ENCODE measurements at places on chromosomes 1 and 21.

DNA sequence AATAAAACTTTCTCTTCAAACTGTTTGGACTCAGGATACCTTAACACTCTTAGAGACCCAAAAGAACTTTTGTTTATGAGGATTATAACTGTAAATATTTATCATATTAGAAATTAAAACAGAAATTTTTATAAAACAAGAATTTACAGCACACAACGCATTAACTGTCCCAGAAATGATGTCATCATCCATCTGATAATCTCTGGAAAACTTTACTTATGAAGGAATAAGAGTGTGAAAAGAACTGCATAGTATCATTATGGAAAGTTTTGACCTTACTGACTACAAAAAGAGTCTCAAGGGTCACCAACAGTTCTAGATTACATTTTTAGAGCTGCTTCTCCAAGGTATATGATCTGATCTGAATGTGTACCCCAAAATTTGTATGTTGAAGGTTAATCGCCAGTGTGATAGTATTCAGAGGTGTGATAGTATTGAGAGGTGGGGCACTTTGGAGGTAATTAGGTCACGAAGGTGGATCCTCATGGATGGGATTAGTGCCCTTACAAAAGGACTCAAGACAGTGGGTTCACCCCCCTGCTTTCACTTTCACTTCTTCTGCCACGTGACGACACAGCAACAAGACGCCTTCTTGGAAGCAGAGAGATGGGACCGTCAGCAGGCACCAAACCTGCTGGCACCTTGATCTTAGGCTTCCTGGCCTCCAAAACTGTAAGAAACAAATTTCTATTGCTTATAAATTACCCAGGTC is 95.7 kb upstream of the NR5A2 start:
- DNase-seq = peak; percentile 42

DNA sequence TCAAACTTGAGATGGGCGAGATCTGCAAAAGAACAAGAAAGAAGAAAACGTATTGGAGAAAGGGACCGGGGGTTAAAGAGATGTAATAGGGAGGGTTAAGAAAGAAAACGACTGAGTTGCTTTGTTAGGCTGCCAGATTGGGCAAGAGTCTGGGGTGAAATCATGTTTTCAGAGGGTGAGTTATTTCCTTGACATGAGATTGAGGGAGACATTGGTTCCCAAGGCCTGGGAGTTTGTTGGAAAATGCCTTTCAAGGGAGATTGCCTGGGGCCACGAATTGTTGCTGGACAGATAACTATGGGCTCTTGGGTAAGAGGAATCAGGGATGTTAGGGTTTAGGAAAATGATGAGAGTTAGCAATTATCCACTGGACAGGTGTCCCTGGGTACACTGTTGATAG is 776 bp upstream of the CADM3 start:
- no peak for DNase-seq

- DNase-seq = no peak
These were observed 28.0 kb downstream of the MPZL1 start for GRCh38 chr1:167749741-167750140.

DNA sequence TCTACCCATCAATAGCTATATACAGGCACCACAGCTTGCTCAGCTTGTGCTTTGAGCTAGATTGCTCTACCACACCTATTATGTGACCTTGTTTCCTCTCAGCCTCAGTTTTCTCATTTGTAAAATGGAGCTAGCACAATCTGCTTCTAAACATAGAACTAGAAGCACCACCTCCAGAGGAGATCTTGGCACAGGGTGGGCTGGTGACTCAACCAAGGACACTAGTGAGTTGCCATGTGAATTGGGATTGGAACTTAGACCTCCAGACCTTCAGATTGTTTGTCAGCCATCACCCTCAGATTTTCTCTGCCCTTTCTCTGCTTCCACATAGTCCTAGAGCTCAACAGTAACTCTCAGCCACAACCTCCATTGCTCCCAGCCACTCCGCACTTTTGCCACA is 3.0 kb upstream of the MACO1 start:
- DNase-seq = no peak

GRCh38 chr1:163060343-163061007 is 8.7 kb upstream of the RGS4 start:
- no peak for DNase-seq

GRCh38 chr1:90488451-90488850 is 228.7 kb downstream of the BARHL2 start:
- no peak for DNase-seq

DNA sequence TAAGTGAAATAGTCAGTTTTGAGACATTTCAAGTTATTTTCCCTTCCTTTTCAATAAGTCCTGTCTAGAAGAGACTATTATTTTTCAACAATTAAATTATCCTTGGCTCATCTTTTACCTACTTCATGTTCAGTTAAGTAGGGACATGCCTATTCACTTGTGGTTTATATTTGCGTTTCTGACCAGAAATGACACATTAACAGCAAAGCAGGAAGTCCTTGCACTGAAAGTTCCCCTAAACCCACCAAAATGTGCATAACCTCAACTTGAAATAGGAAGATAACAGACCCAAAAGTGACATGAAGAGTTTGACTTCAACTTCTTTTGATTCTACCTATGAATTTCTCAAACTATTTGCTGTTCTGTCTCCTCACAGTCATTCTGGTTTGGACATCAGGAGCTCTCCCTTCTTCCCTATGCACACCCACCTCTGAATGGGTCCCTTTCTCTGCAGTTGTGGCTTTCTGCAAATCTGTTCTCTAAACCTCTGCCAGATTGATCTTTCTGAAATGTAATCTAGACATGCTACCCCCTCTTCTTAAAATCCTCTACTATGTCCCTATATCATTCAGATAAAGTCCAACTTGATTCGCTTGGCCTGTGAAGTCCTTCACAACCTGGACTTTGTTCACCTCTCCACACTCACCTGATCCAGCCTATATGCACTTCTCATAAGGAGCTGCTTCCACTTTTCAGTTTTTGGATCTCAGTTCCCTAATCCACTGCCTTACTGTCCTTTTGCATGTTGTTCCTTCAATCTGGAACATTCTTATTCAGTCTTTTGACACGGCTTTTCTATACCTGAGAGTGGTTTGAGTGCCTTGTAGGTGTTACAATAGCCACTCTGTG is 661.5 kb upstream of the ADGRL4 start:
- DNase-seq = no peak

DNA sequence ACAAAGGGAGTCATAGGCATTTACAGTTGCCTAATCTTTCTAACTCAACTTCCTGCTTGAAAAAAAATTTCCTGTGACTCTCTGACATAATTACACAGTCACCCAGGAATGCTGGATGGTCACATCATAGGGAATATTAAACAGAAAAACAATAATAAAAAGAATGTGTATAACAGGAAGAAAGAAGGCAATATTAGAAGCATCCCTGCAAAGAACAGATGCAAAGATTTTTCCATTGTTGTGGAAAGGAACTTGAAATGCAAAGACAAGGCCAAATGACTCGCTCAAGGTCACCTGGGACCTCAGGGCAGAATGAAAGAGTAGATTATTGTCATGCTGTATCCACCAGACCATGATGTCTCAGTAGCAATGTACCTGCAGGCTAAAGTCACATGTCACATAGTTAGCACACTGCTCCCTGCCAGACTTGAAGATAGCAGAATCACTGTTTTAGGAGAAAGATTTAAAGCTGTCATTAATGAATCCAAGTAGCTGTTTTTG is 184.3 kb downstream of the CYYR1 start:
- DNase-seq = peak; percentile 18

- DNase-seq = no peak
These were observed 20.6 kb downstream of the RRP1 start for GRCh38 chr21:43809853-43810504.

GRCh38 chr1:200694738-200695137 is 25.0 kb upstream of the DDX59 start:
- no peak for DNase-seq

- DNase-seq = no peak
These were observed 1135.2 kb downstream of the AMY1C start for GRCh38 chr1:104884939-104885338.

- no peak for DNase-seq
These were observed 126.7 kb downstream of the SIM2 start for GRCh38 chr21:36825658-36826057.

DNA sequence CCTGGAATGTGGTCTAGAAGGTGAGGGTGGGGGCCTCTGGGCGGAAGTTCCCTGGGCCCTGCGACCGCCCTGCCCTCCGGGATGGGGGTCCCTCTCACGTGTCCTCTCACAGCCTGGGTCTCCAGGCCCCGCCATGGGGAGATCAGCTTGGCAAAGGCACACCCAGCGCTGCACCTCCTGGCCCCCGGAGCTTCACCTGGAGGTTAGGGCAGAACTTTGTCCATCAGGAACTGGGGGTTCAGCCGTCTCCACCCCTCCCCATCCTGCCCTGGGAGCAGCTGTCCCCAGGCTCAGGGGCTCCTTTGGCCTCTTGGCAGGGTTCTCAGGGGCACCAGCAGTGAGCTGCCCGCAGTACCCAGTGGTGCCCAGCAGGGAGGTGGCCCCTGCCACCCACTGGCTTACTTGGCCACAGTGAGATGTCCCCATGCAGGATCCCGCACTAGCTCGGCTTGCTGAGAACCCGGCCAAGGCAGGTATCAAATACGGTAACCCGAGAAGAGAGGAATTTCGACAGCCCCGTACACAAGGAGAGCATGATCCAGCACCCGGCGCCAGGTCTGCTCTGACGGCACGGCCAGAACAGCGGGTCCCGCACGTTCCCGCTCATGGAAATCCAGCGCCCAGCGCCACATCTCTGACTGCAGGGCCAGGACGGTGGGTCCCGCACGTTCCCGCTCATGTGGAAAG is 36.7 kb downstream of the RRP1 start:
- DNase-seq = no peak

DNA sequence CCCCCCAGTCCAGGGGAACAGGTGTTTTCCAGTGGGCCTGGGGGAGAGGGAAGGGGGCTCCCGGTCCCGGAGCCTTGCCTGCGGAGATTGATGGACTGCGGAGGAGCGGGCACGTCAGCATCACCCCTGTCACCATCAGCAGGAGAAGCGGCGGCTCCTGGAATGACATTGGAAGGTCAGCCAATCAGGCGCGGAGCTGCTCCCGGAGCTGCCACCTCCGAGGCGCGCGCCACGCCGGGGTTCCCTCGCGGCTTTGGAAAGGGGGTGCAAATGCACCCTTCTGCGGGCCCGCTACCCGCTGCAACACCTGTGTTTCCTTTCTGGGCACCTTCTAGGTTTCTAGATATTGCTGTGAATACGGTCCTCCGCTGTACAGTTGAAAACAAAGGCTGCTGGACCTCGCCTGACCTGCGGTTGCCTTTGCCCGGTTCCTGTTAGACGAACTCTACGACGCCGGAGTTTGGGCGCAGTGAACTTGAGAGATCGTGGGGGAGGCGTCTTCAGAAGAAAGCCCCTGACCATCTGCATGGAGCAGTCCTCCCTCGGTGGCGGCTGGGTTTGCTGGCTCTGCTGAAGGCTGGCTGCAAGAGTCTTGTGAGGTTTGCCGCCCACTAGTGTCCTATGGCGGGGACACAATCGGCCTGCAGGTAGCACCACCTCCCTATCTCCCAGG is 5.3 kb downstream of the DSCAM start:
- no peak for DNase-seq

All from suppressor macrophage treated with lipopolysaccharide for 4 hours (primary cell).